KG1 (cell line): ENCODE measurements at places on chromosomes 16 and 17.
A peak's percentile ranks its signal among the peaks of the same experiment; 100 is the strongest.

GRCh38 chr16:8623634-8624033 lies 2.1 kb downstream of the METTL22 start:
- no peak for DNase-seq

DNA sequence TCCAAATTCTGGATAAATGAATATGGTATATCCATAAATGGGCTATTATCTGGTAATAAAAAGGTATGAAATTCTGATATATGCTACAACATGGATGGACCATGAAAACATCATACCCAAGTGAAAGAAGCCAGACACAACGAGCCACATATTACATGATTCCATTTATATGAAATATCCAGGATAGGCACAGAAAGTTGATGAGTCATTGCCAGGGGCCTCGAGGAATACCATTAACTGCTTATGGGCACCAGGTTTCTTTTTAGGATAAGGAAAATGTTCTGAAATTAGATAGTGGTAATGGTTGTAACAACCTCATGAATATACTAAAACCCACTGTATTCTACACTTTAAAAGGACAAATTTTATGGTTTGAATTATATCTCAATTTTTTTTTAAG lies 123.2 kb downstream of the PITPNC1 start:
- no peak for DNase-seq

- peak; percentile 78 for DNase-seq
Measured at GRCh38 chr16:31243734-31244670, 15.8 kb upstream of the ITGAM start.

DNA sequence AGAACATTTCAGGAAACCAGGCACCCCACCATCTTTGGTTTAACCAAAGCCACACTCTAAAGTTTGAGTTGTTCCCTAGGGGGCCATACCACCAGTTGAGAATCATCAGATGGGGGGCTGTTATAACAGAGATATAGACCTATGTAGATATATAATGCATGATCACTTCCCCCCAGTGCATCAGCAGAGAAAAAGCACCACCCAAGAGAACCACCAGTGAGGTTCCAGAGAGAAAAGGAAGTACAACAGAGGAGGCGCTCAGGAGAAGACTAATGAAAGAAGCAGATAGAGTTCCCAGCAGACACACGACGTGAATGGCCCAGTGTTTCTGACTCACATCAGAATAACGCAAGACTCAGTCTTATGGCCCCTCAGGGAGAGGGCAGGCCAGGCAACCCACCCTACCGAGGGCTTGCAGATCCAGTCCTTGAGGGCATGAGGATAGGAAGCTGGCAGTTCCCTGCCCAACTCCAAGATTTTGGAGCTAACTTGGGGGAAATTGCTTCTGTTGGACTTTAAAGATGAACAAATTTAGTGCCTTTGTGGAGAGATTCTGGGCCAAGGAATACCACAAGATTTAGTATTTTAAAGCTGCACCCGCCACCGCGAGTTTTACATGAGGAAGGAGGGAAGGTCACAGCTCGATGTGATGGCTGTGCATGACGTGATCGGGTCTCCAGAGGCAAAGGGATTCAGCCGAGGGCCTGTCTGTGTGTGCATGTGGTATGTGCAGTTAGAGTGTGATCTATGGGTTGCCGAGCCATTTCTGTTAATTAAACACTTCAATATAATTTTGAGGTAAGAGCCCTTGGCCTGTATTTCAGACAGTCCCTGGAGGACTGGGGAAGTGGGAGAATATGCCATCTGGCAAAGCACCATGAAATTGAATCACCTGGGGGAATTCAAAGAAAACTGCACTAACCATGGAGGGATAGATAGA lies 53.1 kb downstream of the AIPL1 start:
- DNase-seq: no peak

GRCh38 chr17:21174713-21175112 lies 39.2 kb downstream of the TMEM11 start:
- DNase-seq: no peak

- DNase-seq: no peak
Measured at GRCh38 chr17:39939588-39940419, 12.3 kb downstream of the LRRC3C start.

DNA sequence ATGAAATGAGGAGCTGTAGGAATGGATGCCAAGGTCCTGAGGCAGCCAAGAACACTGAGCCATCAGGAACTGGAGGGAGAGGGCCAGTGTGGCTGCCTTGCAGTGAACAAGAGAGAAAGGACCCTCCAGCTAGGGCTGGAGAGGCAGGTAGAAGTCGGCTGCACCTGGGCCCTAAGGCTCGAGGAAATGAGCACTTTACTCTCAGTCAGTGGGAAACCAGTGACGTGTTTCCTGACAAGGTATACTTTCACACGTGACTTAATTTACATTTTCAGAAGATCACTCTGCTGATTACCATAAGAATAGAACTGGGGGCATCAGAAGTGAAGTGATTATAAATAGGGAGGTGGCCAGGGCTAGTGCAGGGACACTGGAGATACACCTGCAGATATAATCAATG lies 115.2 kb downstream of the C17orf67 start:
- DNase-seq: no peak

DNA sequence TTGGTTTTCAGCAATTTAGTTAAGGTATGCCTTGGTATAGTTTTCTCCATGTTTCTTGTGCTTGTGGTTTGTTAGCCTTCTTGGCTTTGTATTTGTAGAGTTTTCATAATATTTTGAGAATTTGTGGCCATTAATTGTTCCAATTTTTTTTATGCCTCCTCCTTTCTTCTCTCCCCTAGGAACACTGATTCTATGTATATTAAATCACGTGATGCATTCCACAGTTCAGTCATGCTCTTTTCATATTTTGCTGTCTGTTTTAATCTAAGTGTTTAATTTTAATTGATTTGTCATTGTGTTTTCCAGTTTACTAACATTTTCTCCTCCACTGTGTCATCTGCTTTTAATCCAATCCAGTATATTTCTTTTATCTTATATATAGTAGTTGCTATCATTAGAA lies 263.6 kb downstream of the SHISA9 start:
- no peak for DNase-seq

GRCh38 chr17:30401097-30401496 lies 22.4 kb downstream of the CPD start:
- no peak for DNase-seq

GRCh38 chr17:79629548-79630049 lies 18.7 kb upstream of the RBFOX3 start:
- DNase-seq: no peak

- no peak for DNase-seq
Measured at GRCh38 chr17:63631062-63631461, 8.8 kb downstream of the MAP3K3 start.

- no peak for DNase-seq
Measured at GRCh38 chr16:30786115-30786935, 680 bp downstream of the ZNF629 start.

- DNase-seq: no peak
Measured at GRCh38 chr17:57135789-57136291, 50.8 kb downstream of the AKAP1 start.

DNA sequence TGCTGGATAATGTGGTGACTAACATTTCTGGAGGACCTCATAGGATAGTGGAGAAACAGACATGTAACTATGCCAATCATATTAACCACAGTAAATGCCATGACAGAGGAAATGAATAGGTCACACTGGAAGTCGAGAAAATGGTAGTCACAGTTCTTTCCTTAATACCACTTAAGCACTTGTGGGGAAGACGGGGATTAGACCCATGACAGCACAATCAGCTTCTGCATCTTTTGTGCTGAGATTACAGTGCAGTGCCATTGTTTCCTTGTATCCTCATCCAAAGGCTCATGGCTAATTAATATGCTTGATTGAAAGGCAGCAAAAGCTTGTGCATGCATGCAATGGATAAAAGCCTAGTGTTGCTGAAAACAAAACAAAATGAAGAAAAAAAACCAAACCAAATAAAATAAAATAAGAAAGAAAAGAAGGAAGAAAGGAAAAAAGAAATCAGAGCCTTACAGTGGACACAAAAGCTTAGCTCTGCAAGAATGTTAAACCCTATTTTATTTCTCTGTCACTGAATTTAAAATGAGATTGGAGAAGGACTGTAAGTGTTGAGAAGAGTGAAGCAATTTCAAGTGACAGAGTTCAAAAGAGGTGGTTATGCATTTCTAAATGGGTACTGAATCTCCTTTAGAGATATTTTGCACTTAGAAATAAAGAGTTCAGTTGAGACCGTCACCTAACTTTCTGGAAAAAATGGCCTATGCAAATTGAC lies 1011.9 kb downstream of the CDH8 start:
- DNase-seq: no peak

- no peak for DNase-seq
Measured at GRCh38 chr16:70660672-70661350, 14.5 kb downstream of the IL34 start.

DNA sequence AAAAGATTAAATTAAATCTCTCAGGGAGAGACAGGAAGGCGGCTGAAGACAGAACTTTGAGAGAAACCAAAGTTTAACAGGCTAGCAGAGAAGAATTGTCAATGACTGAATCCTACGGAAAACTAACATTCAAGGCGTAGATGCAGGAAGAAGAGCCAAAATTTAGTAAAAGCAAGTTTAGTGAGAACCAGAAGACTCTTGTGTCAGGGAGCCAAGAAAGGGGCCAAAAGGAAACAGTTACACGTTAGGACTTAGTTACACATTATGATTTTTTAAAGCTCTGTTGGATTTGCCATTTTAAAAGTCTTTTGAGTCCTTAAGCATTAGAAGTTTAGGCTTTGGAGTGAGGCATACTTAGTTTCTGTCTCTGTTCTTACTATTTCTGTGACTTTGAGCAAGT lies 164.6 kb downstream of the CHD9 start:
- DNase-seq: no peak

- DNase-seq: no peak
Measured at GRCh38 chr17:16480995-16481394, 11.0 kb downstream of the LRRC75A start.

- no peak for DNase-seq
Measured at GRCh38 chr17:78737332-78737731, 44.7 kb downstream of the CYTH1 start.

DNA sequence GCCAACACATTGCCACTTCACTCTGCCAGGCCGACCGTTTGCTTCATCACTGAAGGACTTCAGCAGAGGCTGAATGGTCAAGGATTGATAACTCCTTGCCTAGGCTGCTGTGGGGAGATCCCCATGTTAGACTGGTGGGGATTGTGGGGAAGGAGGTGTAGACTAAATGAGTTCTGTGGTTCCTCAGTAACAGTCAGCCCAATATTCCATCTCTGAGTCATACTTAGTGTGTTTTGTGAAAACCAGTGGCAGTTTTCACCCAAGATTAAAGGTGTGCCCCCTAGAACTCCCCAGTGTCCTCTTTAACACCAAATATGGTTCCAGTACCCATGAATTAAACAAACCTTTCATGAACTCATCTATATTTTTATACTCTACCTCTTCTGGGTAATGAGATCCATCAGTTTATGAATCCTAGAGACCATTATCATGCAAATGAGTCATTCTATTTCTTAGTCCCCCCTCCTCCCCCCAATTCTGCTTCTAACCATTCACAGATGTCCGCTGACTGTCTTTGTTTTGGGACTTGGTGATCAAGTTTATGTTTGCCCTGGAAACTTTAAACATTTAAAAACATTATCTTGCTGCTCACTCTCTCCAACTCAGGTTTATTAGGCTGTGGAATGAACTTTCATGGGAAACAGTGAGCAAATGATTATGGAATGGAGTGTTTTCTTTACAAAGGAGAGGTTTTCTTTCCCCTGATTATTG lies 66.8 kb upstream of the GAS7 start:
- DNase-seq: no peak

DNA sequence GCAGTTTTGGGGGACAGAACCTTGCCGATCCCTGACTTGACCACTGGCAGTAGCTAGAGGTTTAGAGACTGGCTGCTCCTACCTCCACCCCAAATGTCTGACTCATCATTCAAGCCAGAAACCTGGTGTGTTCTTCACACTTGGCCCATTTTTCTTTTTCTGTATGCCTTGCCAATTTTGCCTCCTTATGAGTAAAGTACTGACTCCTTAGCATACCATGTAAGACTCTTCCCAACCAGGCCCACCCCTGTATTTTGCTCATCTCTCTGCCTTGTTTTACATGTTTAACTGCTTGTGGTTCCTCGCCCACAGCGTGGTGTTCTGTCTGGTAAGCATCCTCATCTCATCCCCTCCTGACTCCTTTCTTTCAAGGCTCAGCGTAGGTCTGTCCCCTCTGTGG lies 37.9 kb downstream of the NUP88 start:
- DNase-seq: no peak
